ENCODE measurements at places on chromosomes 7 and 10.

- H3K27me3 ChIP-seq: no peaks in the 10 kb centered on the region
- no peak for DNase-seq
- peak overlapping the region; percentile 28 for H3K4me3 ChIP-seq
- H3K36me3 ChIP-seq: no peaks in the 10 kb centered on the region
These were observed 1.8 kb downstream of the PRF1 start for GRCh38 chr10:70600512-70601395.

DNA sequence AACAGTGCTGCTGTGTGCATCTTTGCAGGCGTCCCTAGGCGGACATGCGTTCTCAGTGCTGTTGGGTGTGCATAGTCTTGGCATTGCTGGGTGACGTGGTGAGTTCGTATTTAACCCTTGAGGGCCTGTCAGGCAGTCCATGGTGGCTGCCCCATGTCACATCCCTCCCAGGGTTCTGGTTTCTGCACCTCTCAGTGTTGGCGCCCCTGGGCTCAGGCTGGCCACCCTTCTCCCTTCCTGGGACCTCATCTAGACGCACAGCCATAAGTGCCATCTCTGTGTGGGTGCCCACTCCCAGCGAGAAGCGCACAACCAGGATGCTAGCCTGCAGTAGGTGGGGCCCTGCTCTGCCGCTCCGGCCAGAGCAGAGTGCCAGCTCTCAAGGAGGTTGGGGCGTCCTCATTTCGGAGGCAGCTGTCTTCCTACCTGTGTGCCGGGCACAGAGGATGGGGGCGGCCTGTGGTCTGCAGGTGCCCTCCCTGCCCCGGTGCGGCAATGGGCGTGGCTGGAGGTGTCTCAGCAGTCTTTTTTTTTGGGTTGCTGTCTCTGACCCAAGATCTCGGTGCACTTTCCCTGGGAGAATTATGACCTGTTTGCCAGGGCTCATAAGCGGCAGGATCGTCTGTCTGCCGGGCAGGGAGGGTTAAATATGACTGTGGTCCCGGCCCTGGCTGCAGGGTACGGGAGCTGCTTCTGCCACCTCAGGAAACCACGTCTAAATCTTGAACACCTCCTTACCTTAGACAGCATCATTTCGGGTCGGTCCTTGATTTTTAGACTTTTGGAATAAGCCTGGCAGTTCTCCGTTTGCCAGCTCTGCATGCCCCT, 6.5 kb downstream of the INPP5A start:
- H3K36me3 ChIP-seq: no peaks in the 10 kb centered on the region
- no peak overlapping the region for H3K27ac ChIP-seq
- no peak for DNase-seq
- H3K4me1 ChIP-seq: peaks cover 43% of the 10 kb centered on the region
- peak overlapping the region; percentile 17 for H3K4me3 ChIP-seq

DNA sequence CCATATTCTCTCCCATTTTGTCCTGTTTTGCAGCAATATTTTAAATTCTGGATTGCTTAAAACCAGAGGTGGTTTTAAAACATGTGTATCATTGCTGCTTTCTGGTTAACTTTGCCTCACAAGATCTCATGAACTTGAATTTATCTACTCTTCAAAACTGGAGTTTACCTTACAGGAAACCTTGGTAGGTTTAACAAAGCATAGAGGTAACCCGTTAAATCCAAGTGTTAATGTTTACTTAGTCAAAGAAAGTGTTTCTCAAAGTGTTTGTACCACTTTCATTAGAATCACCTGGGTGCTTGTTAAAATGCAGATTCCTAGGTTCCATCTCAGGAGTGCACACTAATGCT, 44.0 kb upstream of the VDAC2 start:
- H3K4me1 ChIP-seq: peaks cover 10% of the 10 kb centered on the region
- no peaks in the 10 kb centered on the region for H3K27me3 ChIP-seq
- DNase-seq: no peak
- H3K4me3 ChIP-seq: no peak overlapping the region

GRCh38 chr10:35497909-35498308, 107.2 kb upstream of the GJD4 start:
- DNase-seq: no peak
- H3K4me3 ChIP-seq: no peak overlapping the region
- H3K4me1 ChIP-seq: peaks cover 20% of the 10 kb centered on the region
- no peak overlapping the region for H3K27ac ChIP-seq
- H3K27me3 ChIP-seq: no peaks in the 10 kb centered on the region

DNA sequence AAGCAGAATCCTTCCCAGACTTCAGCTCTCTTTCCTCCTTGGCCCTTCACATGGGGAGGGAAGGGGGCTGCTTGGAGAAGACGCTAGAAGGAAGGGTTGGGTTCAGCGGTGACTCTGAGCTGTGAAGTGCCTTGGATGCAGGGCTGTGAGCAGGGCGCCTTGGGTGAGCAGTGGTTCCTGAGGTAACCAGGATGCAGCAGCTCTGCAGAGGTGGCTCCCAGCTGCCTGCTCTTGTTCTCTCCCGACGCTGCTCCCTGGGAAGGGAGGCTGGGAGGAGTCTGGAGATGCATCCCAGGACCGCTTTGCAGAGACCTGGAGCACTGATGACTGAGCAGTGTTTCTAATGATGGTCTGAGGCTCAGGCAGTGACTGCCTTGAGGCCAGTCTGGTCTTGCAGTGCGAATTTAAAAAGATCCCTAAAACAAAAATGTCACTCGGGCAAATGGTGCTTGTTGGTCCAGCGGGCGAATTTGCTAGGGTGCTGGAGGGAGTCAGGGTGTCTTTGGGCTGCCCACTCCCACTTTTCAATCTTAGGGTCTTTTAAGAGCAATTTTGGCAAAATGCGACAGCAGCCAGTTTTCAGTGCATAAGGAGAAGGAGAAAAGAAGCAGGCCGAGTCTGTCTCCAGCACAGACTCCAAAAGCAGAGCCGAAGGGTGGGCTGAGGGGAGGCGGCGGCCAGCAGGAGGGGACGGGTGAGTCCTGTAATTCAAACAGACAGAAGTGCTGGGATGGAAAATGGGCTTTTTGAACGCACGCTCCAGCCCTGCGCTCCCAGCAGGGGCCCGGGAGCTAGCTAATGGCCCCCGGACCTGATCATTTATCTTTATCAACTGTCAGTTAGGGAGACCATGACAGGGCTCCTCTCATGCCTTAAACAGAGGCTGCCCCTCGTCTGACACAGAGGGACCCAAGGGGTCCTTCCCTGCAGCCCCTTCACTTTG, 191.2 kb upstream of the SHH start:
- H3K4me1 ChIP-seq: no peaks in the 10 kb centered on the region
- no peaks in the 10 kb centered on the region for H3K27me3 ChIP-seq
- no peak overlapping the region for H3K27ac ChIP-seq
- no peaks in the 10 kb centered on the region for H3K36me3 ChIP-seq
- no peak overlapping the region for H3K4me3 ChIP-seq

- H3K27ac ChIP-seq: peak overlapping the region; percentile 79
- peaks cover 23% of the 10 kb centered on the region for H3K4me1 ChIP-seq
- peak overlapping the region; percentile 4 for H3K4me3 ChIP-seq
- no peaks in the 10 kb centered on the region for H3K36me3 ChIP-seq
These were observed 4.2 kb upstream of the RPEL1 start for GRCh38 chr10:103241262-103242011.

DNA sequence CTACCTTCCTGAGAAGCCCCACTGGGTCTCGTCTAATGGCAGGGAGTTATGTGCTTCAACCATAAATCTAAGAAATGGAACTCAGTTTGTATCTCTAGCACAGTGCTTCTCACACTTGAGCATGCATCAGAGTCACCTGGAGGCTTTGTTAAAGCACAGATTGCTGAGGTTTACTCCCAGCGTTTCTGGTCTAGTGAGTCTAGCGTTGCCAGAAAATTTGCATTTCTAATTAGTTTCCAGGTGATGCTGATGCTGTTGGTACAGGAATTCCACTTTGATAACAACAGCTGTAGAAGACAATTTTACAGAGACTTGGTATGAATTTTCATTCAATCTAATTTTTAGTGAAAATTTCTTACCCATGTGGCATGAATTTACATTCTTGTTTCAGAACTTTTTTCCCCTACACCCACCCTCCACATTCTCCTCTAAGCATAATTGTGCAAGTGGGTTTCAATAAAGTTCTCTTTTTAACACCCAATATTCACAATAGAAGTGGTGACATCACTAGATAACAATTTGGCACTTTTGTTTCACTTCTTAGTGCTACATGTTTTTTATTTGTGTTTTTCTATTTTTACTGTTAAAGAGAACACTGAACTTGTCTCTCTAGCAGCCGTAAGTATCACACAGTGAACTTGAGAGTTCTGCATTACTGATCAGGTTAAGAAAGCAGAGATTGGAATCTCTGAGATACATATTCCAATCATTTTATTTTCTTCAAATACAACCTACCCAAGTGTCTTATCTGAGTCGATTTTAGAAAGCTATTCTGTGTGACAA, 48.4 kb upstream of the BET1 start:
- H3K27me3 ChIP-seq: no peaks in the 10 kb centered on the region
- no peak for DNase-seq
- no peaks in the 10 kb centered on the region for H3K4me1 ChIP-seq
- H3K27ac ChIP-seq: no peak overlapping the region
- H3K4me3 ChIP-seq: no peak overlapping the region

DNA sequence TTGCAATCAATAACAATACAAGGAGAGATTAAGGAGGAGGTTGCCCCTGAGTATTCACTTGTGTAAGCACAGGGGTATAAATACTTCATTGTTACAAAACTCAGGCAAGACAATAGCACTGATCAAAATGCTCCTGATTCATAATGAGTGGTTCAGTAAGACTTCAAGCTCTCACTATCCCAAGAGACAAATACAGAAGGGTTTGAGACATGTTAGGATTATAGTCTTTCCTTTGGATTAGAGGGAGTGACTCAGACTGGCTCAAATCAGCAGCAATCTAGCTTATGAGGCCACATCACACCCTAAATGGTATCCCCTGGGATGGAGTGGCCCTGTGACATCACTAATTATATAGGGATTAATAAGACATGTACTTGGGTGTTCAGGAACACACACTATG, 167.2 kb upstream of the HGF start:
- H3K27me3 ChIP-seq: no peaks in the 10 kb centered on the region
- no peaks in the 10 kb centered on the region for H3K4me1 ChIP-seq

DNA sequence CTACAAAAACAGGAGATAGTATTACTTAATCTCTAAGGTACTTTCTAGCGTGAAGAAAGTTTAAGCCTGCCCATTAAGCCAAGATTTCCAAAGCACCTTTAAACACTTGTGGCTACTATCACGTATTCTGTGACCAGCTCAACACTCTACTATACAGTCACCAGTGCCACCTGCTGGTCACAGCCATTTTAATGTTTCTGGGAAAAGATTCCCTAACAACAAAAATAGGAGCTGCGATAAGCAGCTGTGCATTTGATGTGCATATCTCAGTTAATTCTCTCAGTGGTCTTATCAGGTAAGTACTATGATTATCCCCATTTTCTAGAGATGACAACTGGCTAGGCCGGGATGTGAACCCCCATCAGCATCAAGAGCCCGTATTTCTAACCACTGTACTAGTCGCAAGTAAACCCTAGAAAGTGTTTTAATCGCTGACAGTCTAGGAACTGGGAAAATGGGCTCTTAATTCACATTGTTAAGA, 860 bp downstream of the SEC31B start:
- no peaks in the 10 kb centered on the region for H3K27me3 ChIP-seq
- no peak for DNase-seq
- H3K4me3 ChIP-seq: peak overlapping the region; percentile 39
- H3K27ac ChIP-seq: no peak overlapping the region

DNA sequence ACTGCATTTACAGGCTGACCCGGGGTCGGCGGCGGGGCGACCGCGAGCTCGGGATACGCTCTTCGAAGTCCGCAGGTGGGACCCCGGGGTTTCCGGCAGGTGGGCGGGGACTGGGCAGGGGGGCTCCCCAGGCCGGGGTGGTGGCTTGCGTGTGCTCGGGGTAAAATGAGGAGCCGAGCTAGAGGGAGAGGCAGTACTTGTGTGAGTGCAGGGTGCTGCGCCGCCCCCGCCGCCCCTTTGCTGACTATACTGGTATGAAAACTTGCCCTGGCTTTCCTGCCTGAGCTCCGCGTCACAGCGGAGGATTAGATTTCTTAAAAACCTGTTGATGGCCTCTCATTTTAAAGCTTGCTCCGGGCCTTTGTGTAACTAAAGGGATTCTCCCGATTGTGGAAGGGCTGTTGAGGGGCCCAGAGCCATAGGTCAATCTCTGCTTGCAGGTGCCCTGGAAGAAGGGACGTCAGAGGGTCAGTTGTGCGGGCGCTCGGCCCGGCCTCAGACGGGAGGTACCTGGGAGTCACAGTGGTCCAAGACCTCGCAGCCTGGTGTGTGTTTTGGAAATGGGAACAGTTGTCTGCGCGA, 488 bp downstream of the ARMC10 start:
- no peaks in the 10 kb centered on the region for H3K27me3 ChIP-seq
- peak; percentile 84 for DNase-seq
- peaks cover 23% of the 10 kb centered on the region for H3K4me1 ChIP-seq
- H3K27ac ChIP-seq: peak overlapping the region; percentile 90
- H3K36me3 ChIP-seq: no peaks in the 10 kb centered on the region
- H3K4me3 ChIP-seq: peak overlapping the region; percentile 76

DNA sequence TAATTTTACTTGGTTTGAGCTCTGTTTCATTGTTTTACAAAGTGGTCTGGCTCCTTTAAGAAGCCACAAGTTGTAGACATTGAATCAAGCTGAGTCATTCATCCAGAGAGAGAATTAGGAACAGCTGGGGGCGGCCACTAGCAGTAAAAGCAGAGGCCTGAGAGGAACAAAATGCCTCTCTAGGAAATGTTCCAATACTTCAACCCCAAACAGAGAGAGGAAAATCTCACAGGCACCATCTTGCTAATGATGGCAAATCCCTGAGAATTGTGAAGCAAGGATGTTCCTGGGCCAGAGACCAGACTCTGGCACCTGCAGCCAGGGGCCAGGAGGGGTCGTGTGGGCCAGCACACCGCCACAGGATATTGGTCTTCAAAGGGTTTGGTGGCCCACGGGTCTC, 26.5 kb upstream of the TRIL start:
- no peak for DNase-seq
- H3K4me1 ChIP-seq: peaks cover 26% of the 10 kb centered on the region
- H3K36me3 ChIP-seq: no peaks in the 10 kb centered on the region
- no peaks in the 10 kb centered on the region for H3K27me3 ChIP-seq

DNA sequence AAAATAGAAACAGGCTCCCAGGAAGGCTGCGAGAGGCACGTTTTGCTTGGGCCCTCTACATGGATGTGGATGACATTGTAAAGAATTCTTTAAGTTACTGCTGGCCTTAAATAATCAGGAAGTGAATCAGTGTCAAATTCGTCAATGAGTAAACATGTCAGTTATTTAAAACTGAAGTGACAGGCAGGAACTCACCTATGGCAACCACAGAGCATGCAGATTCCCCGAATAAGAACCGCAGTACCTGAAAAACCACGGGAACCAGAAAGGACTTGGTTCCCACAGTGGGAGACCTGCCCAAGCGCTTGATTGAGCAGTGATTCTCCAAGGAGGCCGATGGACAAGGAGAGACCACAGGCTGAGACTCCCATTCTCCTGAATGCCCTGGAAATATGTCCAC, 351.2 kb upstream of the AKR1E2 start:
- H3K27me3 ChIP-seq: no peaks in the 10 kb centered on the region
- DNase-seq: no peak
- no peaks in the 10 kb centered on the region for H3K36me3 ChIP-seq
- no peak overlapping the region for H3K27ac ChIP-seq

GRCh38 chr10:77763453-77764430, 126.1 kb upstream of the KCNMA1 start:
- no peaks in the 10 kb centered on the region for H3K27me3 ChIP-seq
- H3K4me1 ChIP-seq: no peaks in the 10 kb centered on the region
- no peak overlapping the region for H3K27ac ChIP-seq
- no peak overlapping the region for H3K4me3 ChIP-seq
- no peak for DNase-seq
- no peaks in the 10 kb centered on the region for H3K36me3 ChIP-seq
